ENCODE measurements at places on chromosomes 5 and 9.

DNA sequence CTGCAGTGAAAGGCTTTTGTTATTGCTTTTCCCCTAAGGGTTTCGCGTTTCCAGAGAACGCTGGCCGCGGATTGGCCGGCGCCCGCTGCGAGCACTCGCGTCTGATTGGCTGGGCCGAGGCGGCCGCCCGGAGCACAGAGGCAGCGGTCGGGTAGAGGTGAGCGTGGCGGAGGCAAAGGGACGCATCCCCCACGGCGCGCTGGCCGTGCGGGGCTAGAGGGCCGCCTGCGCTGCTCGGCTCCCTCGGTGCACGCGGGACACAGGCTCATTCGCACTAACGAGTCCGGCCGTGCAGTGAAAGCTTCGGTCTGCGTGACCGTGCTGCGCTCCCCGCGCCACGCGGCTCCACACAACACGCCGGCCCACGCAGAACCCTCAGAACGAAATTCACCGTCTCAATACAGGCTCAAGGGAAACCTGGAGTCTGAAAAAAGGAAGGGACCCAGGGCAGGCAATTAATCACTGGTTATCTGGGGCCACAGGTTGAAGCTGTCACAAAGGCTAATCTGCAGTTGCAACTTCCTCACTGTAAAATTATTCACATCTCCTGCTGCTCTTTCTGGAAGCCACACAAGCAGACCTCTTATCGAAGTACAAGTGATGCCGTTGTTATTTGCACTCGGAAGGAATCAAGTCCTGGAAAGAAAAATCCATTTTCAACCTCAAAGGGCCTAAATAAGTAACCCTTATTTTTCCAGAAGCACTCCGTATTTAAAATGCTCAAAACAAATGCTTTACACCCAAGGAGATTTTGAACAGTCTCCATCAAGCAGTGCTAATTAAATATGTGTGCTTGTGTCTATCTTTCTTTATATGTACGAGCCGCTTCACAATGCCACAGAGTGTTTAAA is 94.6 kb downstream of the ZNF608 start:
- DNase-seq, result peak; percentile 90

- DNase-seq, result peak; percentile 83
Measured at GRCh38 chr9:33813712-33814641, 3.0 kb upstream of the UBE2R2 start.

- no peak for DNase-seq
Measured at GRCh38 chr5:112878760-112879159, 17.7 kb downstream of the SRP19 start.

- no peak for DNase-seq
Measured at GRCh38 chr5:143001764-143002351, 231.7 kb downstream of the ARHGAP26 start.

DNA sequence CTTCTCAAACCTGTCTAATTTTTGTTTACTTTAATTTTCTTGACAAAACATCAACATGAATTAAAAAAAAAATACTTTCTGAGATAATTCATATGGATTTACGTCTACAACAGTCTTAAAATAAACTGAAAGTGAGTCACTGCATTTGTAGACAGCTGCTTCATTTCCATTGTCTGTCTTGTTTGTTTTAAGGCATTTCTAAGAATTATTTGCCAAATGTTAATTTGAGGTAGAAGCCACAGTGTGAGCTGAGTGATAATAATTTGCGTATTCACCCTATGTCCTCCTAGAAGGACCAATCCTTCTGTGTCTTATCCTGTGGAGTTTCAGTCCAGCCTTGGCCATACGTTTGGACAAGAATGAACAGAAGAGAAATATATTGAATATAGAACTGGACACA is 174.5 kb downstream of the CFAP90 start:
- DNase-seq, result no peak

- DNase-seq, result no peak
Measured at GRCh38 chr5:16326137-16326536, 139.5 kb downstream of the ZNF622 start.

- DNase-seq, result no peak
Measured at GRCh38 chr5:168734119-168734518, 155.0 kb upstream of the PANK3 start.

DNA sequence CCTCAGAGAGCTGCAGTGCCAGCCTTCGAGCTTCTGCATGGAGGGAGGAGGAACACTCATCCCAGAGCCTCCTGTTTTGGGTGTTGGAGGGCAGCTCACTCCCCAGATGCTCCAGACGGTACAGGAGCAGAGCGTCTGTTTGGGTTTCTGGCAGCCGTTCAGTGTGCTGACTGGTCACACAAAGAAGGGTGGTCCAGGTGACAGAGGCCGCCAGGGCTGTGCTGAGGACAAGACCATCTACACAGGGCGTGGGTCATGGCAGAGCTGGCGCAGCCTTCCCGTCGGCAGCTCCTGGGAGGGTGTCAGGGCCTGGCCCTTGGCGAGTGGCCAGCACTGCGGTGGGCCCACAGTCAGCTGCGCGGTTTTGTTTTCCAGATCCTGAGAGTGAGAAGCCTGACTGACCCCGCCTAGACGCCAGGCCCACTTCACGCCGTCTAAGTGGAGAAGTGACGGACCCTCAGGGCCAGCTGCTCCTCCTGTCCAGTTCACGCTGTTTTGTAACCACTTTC is 131.4 kb upstream of the FAM120A start:
- DNase-seq, result no peak

GRCh38 chr9:69204849-69205248 is 30.8 kb downstream of the TJP2 start:
- peak; percentile 84 for DNase-seq

- peak; percentile 76 for DNase-seq
Measured at GRCh38 chr9:137694962-137695875, 76.4 kb downstream of the EHMT1 start.

DNA sequence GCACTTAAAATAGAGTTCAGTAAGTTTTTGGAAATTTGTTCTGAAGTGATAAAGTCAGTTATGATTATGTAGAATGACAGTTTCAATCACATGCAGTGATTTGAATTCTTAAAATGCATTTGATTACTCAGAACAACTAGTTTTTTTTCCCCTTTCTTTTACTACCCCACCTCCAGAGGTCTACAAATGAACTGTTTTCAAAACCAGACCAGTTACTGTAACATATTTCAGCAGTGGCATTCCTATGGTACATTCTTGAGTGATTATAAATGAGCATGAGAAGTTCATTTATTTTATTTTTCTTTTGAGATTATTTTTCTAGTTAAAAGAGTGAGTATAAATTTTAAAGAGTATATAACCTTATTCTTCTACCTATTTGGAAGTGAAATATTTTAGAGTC is 71.6 kb downstream of the NNT start:
- DNase-seq, result no peak

DNA sequence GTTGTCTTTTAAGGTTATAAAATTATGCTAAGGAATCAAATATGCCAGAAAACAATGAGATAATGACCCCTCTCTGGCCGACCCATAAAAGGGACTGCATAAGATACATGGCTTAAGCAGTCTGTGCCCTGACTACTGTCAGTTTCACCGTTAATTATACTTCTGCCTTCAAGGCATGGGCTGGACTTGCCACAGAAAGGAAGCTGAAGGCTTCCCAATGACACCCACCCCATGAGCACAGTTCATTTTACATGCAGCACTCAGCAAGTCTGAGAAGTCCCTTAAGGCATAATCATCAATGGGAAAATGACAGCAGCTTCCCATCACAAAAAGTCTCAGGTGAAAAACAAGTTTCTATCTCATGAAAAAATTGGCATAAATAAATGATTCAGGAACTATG is 175.6 kb downstream of the GLIS3 start:
- no peak for DNase-seq

GRCh38 chr9:13279284-13280141 is at the start of gene MPDZ:
Gene MPDZ, minus strand, starts transcription at chr9:13279692. Its CDS starts 29,377 bp downstream, at chr9:13250315.
- peak; percentile 68 for DNase-seq

DNA sequence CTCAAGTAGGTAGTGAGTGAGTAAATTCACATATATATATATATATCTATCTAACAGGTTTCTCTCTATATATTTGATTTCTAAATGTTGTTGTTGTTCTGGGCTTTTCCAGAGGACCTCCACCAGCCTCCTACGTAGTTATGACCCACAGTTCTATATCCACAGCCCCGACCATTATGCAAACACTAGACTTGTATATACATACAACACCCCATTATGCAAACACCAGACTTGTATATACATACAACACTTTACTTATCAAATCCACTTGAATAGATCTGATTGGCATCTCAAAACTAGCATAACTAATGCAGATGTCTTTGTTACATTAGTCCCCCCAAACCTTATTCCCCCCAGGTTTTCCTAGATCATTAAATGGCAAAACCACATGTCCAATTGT is 108.7 kb downstream of the JAKMIP2 start:
- DNase-seq, result no peak

DNA sequence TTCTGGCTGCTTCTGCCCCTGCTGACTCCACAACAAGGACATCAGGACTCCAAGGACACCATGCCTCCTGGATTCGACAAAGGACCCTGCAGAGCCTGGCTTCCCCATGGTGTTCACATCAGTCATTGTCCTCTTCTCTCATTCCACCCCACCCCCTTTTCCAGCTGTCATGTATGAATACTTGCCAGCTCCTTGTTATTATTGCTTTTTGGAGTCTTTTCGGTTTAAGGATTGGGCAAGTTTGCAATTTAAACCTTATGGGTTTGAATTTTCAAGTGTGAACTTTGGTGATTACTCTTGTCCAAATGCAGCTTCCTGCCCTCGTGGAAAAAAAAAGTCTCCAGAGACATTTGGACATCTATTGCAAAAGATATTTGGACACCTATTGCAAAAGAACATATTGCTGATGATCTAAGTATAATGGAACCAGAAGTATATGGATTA is 14.2 kb upstream of the LVRN start:
- no peak for DNase-seq

GRCh38 chr9:91164724-91165520 is 196.8 kb downstream of the AUH start:
- peak; percentile 7 for DNase-seq

- no peak for DNase-seq
Measured at GRCh38 chr5:180041301-180042274, 30.0 kb downstream of the RNF130 start.

DNA sequence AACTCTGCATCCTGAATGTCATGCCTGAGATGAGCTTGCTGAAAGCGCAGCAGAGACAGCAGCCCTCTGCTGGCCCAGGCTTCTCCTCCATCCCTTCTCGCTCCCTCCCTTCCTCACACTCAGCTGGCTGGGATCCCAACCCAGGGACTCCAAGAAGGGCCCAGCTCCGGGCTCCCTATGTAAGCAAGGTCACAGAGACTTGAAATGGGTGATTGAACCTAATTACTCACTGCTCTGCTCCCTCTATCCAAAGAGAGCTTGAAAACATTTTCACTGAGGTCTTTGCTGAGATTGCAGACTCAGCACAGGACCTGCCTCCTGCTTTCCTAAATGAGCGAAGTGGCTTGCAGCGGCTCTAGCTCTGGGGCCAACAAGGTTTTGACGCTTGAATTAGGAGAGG is 42.8 kb downstream of the RAPGEF1 start:
- peak; percentile 39 for DNase-seq

- no peak for DNase-seq
Measured at GRCh38 chr5:143826951-143827444, 15.0 kb downstream of the HMHB1 start.

- DNase-seq, result no peak
Measured at GRCh38 chr5:66722686-66723085, 126.5 kb downstream of the MAST4 start.

- DNase-seq, result no peak
Measured at GRCh38 chr9:123816817-123817472, 113.0 kb downstream of the DENND1A start.

All from putamen (tissue), 1 donor.